ENCODE measurements at places on chromosomes 2 and 18.

DNA sequence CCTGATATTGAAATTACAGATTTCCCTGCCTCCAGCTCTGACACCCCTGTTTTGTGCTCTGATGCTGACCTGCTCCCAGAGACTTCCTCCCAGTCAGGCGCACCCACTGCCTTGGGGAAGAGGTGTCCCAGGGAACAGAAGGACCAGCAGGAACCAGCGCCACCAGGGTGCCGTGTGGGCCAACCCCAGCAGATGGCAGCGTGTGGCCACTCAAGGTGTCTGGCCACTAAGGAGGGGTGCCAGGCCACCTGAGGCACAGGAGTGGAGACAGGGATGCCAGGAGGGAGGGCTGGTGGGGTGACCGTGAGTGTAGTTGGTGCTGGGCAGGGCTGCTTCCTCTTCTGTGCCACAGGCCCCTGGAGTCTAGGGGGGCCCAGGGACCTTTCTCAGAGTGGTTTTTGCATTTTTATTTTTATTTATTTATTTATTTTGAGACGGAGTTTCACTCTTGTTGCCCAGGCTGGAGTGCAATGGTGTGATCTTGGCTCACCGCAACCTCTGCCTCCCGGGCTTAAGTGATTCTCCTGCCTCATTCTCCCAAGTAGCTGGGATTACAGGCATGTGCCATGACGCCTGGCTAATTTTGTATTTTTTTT is 56.0 kb downstream of the TEX44 start:
- DNase-seq = peak; percentile 44

- DNase-seq = no peak
Observed at GRCh38 chr2:11833601-11834000, 87.2 kb downstream of the LPIN1 start.

- no peak for DNase-seq
Observed at GRCh38 chr18:4640349-4641012, 185.4 kb upstream of the DLGAP1 start.

DNA sequence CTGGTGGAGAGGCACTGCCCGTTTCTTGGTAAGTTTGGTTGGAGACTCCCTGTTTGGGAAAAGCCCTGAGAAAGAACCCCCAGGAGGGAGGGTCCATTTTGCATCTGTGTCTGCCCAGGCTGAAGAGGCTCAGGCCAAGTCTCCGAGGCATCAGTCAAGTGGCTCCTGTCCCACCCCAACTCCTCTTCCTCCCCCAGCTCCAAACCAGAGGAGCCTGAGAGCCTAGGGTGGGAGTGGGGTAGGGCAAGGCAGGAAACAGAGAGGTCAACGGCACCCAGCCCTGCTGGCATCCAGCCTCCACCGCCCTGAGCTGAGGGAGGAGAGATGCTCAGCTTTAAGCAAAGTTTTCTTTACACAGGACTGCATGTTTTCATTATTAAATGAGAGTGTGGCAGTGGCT is 38.2 kb downstream of the CYP27C1 start:
- no peak for DNase-seq

- DNase-seq = no peak
Observed at GRCh38 chr2:217254111-217254510, 394.2 kb upstream of the TNP1 start.

- DNase-seq = no peak
Observed at GRCh38 chr18:52596748-52597435, 256.9 kb downstream of the DCC start.

DNA sequence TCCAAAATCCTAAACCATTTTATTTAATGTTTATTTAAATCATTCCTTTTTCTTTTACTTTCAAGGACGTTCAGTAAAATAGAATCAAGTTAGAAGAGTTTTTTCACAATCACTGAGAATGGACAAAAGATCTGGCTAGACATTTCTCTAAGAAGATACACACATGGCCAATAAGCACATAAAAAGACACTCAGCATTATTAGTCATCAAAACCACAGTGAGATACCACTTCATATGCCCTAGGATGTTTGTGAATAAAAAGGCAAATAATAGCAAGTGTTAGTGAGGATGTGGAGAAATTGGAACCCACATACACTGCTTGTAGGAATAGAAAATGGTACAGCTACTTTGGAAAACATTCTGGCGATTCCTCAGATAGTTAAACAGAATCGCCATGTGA is 76.1 kb downstream of the RHBDD1 start:
- DNase-seq = no peak

GRCh38 chr2:240960971-240961876 is 37.2 kb upstream of the SNED1 start:
- no peak for DNase-seq

DNA sequence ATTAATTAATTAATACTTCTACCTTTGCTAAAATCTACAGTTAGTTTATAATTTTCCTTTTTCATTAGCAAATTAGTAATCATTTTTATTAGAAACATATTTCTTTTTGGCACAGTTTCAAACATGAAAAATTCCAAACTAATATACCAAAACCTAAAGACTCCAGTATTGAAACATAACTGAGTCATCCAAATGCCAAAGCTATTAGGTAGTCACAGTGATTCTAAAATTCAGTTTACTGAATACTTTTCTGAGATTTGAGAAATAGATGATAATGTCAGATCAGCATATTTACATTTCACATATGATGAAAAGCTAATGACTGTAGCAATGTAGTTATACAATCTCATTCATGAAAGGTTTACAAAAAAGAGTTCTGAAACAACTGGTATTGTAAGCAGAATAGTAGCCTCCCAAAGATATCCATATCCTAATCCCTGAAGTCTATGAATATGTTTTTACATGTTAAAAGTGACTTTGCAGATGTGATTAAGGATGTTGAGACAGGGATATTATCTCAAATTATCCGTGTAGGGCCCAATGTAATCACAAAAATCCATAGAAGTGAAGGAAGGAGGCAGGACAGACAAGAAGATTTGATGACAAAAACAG is 680.2 kb upstream of the CHAC2 start:
- no peak for DNase-seq

DNA sequence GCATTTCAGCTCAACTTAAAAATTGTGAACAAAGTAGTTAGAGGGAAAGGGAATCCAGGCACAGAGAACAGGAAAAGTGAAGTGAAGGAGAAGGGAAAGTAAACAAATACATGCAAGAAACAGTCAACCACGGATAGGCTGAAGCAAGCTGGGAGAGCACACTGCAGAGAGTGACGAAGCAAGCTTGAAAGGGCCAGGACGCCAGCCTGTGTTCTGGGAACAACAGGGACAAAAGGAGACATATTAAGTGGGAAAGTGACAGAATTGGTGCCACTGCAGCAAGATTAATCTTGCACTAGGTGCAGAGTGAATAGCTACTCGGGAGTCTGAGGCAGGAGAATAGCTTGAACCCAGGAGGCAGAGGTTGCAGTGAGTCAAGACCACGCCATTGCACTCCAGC is 197.3 kb downstream of the SOX11 start:
- DNase-seq = no peak

- DNase-seq = no peak
Observed at GRCh38 chr2:128290356-128290755, 28.3 kb downstream of the HS6ST1 start.

DNA sequence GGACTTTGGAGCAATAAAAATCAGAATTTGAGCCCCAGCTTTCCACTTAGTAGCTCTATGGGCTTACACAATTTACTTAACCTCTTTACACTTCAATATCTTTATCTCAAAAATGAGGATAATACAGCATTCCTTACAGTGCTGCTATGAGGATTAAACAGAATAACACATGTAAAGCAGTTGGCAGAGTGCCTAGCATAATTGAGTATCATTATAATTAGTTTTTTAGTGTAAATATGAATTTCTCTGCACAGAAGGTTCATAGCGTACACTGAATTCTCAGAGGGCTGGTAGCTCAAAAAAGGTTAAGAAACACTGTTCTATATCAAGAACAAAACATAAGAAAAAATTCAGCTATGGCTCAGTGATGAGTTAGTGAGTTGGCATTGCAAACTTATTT is 190.4 kb upstream of the CYP26B1 start:
- no peak for DNase-seq

GRCh38 chr2:218263817-218264641 is 3.2 kb downstream of the GPBAR1 start:
- DNase-seq = no peak

- no peak for DNase-seq
Observed at GRCh38 chr2:202950592-202950991, 38.5 kb downstream of the CARF start.

DNA sequence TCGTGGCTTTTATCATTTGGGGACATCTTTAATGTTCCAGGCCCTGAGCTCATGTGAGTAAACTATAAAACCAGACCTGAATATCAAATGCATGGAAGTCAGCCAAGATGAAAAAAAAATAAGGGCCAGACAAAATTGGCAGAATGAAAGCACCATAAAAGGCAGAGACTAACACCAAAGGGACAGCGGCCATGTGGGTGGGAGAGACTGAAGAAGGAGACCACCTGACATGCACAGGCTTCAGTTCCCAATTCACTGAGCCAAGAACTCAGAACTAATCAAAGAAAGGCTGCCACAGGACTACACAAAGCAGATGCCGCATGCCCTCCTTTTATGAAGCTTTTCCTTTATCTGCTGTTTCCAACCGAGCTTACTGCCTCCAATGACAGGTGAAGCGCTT is 267.1 kb downstream of the RAD51AP2 start:
- no peak for DNase-seq

DNA sequence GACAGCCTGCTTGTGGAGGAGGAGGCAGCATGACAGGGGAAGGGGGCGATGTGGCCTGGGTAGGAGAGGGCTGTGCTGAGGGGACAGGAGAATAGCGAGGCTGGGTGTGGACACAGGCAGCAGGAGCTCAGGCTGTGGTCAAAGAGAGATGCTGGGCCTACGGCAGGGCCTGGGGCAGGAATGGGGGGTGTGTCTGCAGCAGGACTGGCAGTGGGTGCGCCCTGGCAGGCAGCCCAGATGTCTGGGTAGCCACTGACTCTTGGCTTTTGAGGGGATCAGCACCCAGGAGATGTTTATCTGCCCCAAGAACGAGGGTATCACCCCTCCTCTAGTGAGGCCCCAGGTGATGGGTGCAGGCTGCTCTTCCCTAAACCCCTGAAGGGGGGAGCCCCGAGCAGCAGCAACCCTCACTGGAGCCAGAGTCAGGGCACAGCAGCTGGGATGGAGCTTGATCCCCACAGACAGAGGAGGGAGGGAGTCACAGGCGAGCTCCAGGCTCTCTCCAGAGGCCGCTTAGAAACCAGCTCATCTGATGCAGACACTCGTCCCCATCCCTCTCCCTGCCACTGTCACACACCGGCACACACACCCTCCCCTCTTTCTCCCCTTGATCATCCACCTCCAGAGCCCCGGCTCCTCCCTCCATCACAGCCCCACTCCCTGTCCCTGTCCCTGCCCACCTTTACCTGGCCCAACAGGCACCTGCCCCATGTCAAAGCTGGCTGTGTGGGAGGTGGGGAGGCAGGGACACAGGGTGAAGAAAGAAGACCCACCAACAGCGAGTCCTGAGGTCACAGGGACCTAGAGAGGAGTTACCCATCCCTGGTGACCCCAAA is 29.8 kb upstream of the TNS1 start:
- no peak for DNase-seq

DNA sequence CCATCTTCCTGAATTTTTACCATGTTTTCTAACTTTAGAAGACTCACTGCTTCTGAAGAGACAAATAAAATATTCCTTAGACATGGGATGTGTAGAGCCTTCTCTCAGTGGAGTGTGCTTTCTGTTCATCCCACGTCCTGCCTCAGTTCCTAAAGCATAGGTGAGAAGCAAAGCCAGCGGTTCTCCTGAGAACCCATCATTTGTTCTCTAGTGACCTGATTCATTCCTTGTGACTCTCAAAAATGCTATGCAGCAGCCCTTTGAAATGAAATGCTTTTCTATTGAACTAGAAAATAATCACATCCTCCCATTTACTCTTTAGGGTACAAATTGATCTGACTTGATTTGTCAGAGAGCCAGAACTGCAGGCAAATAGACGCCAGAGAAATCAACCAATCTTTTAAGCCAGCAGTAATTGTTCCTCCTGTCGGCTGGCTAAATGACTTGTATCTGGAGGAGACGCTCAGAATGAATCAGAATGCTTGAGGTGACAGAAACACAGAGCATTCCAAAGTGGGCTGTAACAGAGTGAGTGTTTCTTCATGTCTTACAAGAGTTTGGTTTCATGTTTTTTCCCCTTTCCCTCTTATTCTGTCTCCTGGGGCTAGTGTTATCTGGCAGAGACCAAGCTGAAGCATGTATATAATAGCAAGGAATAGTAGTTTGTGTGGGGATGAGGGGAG is 81.3 kb upstream of the TMEM178A start:
- no peak for DNase-seq

GRCh38 chr2:191151331-191151730 is 537 bp upstream of the STAT4 start:
- DNase-seq = peak; percentile 2

GRCh38 chr18:11179959-11180519 is 30.7 kb upstream of the PIEZO2 start:
- DNase-seq = no peak

GRCh38 chr18:59961070-59961469 is 61.3 kb downstream of the PMAIP1 start:
- DNase-seq = no peak

All from stimulated activated CD4-positive, alpha-beta T cell treated with anti-CD3 and anti-CD28 coated beads, Interleukin-15, amount 100 ng/mL, for 1 hour (primary cell).